Spleen (tissue), 13 donors: ENCODE measurements at places on chromosomes 1 and 21. TPM values are rescaled to one million over a fixed set of nuclear protein-coding genes. Genes with fewer than 3 reads are reported as not detected.

- no peaks in the 10 kb centered on the region for H3K4me1 ChIP-seq
- DNase-seq, result no peak
- no peaks in the 10 kb centered on the region for H3K36me3 ChIP-seq
- peaks cover 18% of the 10 kb centered on the region for H3K27me3 ChIP-seq
Observed at GRCh38 chr1:44135886-44136285, 5.5 kb downstream of the KLF18 start.

GRCh38 chr1:37814252-37814651, 6.2 kb upstream of the YRDC start:
- no peaks in the 10 kb centered on the region for H3K27me3 ChIP-seq
- H3K4me3 ChIP-seq, result no peak overlapping the region
- DNase-seq, result no peak
- no peak overlapping the region for H3K27ac ChIP-seq

- DNase-seq, result no peak
- H3K4me1 ChIP-seq, result peaks cover 64% of the 10 kb centered on the region
- no peak overlapping the region for H3K4me3 ChIP-seq
- H3K36me3 ChIP-seq, result no peaks in the 10 kb centered on the region
- H3K27me3 ChIP-seq, result peaks cover 38% of the 10 kb centered on the region
Observed at GRCh38 chr21:38986406-38986805, 180.7 kb downstream of the ETS2 start.

GRCh38 chr1:171488190-171488929, 3.0 kb downstream of the PRRC2C start:
- H3K27me3 ChIP-seq, result no peaks in the 10 kb centered on the region
- DNase-seq, result no peak
- H3K4me1 ChIP-seq, result peaks cover 80% of the 10 kb centered on the region
- no peak overlapping the region for H3K27ac ChIP-seq
- H3K36me3 ChIP-seq, result peaks cover 23% of the 10 kb centered on the region

DNA sequence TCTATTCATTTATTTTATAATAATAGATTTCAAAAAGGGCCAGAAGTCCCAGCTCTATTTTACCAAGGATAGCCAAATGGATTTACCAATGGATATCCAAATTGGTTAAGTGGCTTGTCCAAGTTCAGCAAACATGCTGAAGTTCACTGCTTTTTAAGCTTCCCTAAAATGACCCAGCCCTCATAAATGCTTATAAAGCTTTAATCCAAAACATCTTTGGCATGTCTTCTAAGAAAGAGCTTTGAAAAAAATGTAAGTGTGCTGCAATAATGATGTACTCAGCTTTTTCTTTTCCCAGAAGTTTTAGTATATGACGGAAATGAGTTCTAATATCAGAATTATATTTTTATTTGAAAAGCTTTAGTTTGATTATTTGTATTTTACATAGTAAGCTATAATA, 451.5 kb upstream of the ADAMTS5 start:
- no peak for DNase-seq
- H3K4me1 ChIP-seq, result no peaks in the 10 kb centered on the region
- H3K27me3 ChIP-seq, result no peaks in the 10 kb centered on the region
- peaks cover 9% of the 10 kb centered on the region for H3K36me3 ChIP-seq
- no peak overlapping the region for H3K27ac ChIP-seq
- H3K4me3 ChIP-seq, result no peak overlapping the region

The DIRAS3 gene
- total RNA-seq, result 1.6 TPM

The STRIP1 gene
- 59.6 TPM for total RNA-seq

- H3K4me3 ChIP-seq, result no peak overlapping the region
- H3K27ac ChIP-seq, result no peak overlapping the region
- no peaks in the 10 kb centered on the region for H3K27me3 ChIP-seq
- H3K36me3 ChIP-seq, result no peaks in the 10 kb centered on the region
- peak; percentile 86 for DNase-seq
Observed at GRCh38 chr1:41751804-41752513, 166.8 kb downstream of the HIVEP3 start.

The ZC3H11A gene
- 151 TPM for total RNA-seq

The B3GALT5 gene
- 0.29 TPM for total RNA-seq

DNA sequence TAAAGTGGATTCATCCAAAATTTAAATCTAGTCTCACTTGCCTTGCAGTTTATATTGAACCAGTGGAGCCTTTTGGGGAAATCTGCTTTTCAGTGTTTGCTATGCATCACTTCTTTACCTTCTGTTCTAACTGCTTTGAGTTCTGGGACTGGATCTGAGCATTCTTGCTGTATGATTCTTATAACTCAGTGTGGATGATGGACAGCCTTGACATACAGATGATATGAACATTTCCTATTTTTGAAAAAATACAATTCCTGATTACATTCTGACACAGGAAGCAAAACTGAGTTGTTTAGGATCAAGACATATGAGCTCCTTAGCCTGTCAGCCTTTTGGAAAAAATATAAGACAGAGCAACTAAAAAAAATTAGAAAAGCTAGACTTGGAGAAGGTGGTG, 115.2 kb downstream of the DISP1 start:
- H3K4me1 ChIP-seq, result no peaks in the 10 kb centered on the region
- no peak for DNase-seq
- H3K27me3 ChIP-seq, result no peaks in the 10 kb centered on the region
- H3K27ac ChIP-seq, result no peak overlapping the region
- no peaks in the 10 kb centered on the region for H3K36me3 ChIP-seq

DNA sequence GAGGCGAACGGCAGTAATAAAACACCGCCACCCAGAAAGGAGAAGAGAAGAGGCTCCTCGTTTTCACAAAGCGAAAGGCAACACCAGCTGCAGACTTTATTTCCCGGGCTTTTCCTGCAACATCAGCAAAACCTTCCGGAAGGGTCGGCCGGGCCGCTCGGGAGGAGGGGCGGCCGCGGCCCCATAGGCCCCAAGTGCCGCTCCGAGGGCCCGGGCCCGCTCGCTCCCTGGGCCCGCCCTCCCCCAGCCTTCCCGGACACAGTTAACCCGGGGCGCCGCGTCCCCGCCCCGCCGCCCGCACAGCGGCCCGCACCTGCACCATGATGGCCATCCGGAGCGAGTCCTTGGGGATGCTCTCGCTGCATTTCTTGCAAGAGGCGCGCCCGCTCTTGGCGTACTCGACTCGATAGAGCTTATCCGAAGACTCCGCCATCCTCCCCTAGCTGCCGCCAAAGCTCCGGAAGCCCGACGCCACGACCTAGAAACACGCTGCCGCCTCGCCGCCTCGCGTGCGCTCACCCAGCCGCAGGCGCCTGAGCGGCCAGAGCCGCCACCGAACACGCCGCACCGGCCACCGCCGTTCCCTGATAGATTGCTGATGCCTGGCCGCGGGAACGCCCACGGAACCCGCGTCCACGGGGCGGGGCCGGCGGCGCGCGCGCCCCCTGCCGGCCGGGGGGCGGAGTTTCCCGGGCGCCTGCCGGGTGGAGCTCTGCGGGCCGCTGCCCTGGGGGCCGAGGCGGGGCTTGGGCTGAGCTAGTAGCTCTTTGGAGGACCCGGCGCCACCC, at the start of gene PARP1:
Gene PARP1, minus strand, starts transcription at position 597 of the 788 bp plus-strand sequence. Its CDS starts 164 bp downstream, at position 433.
- H3K27me3 ChIP-seq, result no peaks in the 10 kb centered on the region
- peak within 1 kb of the TSS; percentile 92 for H3K27ac ChIP-seq
- peak within 1 kb of the TSS; percentile 100 for H3K4me3 ChIP-seq

DNA sequence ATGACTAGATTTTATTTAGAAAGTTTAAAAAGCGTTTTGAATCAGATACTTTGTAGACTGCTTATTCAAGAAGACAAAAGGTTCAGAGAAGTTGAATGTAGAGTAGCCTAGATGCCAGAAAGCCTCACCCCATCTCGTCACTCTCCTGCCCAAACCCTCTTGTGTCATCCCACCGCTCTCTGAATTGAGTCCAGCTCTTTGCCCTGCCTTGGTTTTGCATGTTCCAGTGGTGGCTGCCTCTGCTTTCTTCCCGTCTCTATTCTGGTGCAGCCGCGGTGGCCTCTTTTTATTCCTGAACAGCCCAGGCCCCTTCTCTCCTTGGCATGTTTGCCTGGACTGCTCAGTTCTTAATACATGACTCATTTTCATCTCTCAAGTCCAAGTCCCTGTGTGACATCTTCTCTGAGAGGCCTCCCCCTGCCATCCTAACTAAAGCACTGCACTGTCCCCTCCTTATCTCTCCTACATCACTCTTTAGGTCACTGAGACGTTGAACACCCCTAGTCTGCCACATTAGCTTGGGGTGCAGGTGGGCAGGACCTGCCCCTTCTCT, 22.9 kb downstream of the PRDM2 start:
- H3K27me3 ChIP-seq, result no peaks in the 10 kb centered on the region
- DNase-seq, result no peak
- H3K36me3 ChIP-seq, result no peaks in the 10 kb centered on the region
- H3K27ac ChIP-seq, result peak overlapping the region; percentile 87
- peaks cover 10% of the 10 kb centered on the region for H3K4me1 ChIP-seq
- H3K4me3 ChIP-seq, result no peak overlapping the region

DNA sequence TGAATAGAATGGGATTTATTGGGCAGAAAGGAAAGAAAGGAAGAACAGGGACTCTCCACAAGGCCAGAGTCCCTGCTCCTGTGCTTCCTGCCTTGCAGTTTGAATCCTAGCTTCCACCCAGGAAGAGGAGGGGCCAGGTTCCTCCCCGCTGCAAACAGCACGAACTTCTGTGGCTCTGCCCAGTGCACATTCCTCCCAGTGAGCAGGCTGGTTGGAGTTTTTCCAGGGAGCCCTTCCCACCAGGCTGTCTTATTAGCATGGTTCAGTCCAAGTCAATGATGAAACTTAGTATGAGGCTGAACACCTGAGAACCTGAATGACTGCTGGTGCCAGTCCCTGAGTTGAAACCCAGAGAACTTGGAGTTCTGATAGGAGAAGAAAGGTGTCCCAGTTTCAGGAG, 247.2 kb downstream of the DUSP10 start:
- DNase-seq, result no peak
- H3K36me3 ChIP-seq, result no peaks in the 10 kb centered on the region
- no peak overlapping the region for H3K4me3 ChIP-seq
